ENCODE measurements at places on chromosomes 5 and 9. TPM values are rescaled to one million over a fixed set of nuclear protein-coding genes. Genes with fewer than 3 reads are reported as not detected.

The DUSP1 gene
- 299 TPM for total RNA-seq

The OR2K2 gene
- total RNA-seq, result not detected

The PCDHB10 gene
- 6.2 TPM for total RNA-seq

The TAF11L10 gene
- not detected for total RNA-seq

Measured in metanephros (tissue), 2 donors.